ENCODE measurements at places on chromosomes 1 and 21.

- DNase-seq, result no peak
These were observed 103.7 kb upstream of the PRMT6 start for GRCh38 chr1:106952776-106953175.

- DNase-seq, result no peak
These were observed 224.3 kb upstream of the FGGY start for GRCh38 chr1:59072583-59072947.

DNA sequence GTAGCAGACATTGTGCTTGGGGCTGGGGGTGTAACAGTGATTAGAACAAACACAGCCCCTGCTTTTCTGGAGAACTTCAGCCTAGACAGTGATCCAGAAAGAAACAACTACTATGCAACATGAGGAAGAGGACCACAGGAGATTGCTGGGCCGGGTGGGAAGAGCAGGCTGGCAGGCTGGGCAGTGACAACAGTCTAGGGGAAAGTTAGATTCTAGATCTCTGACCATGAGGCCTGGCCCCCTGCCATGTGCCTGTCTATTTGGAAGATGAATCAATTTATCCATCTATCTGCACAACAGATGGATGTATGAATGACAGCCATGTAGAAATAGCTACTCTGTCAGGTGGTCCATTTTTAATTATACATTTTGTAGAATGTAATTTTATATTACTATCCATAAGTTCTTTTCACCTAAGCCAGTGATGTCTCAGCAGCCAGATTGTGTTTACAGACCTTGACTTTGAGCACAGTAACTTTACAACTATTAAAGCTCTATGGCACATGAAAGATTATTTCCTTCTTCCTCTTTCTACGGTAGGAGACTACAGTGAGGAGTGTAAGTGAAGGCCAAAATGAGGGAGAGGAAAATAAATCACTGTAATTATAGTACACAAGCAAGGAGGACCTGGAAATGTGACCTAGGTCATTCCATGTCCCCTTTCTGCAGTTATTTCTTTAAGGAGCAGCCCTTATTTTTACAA is 15.5 kb downstream of the CLIC6 start:
- DNase-seq, result no peak

DNA sequence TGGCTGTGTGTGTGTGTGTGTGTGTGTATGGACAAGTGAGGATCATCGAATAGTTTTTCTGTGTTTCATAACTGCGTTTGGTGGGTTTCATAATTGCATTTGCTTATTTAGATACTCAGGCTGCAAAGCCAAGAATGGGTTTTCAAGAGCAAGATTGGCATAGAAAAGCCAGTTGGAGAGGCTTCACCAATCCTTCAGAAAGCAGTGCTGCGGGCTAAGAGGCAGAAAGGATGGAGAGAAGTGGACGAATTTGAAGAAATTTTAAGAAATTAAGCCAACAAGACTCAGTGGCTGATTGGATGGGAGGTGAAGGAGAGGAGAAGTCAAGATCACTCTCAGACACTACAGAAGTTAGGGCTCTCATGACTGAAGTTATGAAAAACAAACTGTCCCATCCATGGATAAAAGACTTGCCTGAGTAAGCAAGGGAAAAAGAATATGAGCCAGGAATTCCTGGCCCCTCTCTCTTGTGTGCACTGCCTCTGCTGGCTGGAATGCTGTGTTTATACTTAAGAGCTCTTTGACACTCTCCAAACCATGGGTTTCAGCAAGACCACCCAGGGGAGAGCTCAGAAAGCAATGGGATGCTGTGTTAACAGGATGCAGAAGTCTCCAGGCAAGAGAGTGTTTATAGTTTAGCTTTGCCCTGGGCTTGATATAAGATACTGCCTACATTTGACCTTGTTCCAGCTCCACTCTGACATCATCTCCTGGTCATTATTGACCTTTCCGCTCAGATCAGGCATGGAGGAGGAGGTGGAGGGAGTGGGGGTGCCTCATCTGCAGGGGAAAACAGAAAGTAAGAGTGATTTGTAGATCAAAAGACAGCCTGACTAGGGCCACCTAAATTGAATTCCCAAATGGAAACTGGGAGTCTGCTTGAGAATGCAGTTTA is 232.0 kb upstream of the PLXNA2 start:
- DNase-seq, result no peak

- peak; percentile 45 for DNase-seq
These were observed 8.6 kb upstream of the SPSB1 start for GRCh38 chr1:9284061-9284460.

GRCh38 chr1:55735106-55735505 is 519.9 kb upstream of the USP24 start:
- no peak for DNase-seq

DNA sequence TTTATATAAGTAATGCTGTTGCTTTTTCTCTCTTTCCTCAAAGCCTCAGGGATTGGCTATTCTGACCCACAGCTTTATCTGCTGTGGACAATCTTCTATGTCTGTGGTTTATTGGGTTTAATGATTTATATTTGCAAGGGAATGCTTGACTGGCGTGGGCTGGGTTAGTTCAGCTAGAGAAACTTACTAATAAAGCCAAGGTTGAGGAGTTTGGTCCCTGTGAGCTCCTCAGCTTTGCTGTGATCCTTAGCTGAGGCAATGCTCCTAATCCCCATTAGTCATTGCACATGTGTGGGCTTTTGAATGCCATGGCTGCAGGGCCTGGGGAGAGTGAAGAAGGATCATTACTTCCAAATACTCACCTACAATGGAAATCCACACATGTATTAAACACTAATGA is 179.3 kb downstream of the ZNF326 start:
- no peak for DNase-seq

DNA sequence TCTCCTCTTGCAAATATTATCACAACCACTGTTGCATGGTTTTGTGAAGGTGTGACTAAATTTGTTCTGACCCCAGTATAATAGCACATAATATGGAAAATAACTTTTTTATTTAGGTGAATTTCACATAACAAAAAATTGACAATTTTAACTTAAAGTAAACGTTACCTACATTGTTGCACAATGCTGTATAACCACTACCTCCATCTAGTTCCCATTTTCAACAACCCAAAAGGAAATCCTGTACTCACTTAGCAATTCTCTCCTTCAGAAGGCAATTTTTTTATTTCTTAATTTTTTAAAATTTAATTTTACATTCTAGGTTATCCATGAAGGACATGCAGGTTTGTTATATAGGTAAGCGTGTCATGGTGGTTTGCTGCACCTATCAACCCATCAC is 95.2 kb downstream of the KCNJ6 start:
- no peak for DNase-seq

- DNase-seq, result no peak
These were observed 9.2 kb downstream of the ADPRS start for GRCh38 chr1:36097693-36098585.

DNA sequence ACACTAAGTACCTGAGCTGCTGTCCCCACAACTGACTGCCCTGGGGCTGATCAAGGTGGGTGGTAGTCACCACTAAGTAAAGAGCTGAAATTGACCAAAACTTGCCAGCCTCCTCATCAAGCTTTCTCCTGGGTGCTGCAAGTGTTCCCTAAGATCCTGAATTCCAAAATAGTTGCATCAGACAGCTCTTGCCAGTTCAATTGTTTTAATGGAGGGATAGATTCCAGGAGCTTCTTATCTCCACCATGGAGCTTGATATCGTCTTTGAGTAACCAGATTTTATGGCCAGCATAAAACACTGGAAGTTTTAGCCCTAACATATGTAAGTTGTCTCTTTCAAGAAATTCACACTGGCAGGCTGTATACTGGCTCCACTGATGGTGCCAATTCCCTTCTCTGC is 90.3 kb downstream of the NID1 start:
- DNase-seq, result no peak

DNA sequence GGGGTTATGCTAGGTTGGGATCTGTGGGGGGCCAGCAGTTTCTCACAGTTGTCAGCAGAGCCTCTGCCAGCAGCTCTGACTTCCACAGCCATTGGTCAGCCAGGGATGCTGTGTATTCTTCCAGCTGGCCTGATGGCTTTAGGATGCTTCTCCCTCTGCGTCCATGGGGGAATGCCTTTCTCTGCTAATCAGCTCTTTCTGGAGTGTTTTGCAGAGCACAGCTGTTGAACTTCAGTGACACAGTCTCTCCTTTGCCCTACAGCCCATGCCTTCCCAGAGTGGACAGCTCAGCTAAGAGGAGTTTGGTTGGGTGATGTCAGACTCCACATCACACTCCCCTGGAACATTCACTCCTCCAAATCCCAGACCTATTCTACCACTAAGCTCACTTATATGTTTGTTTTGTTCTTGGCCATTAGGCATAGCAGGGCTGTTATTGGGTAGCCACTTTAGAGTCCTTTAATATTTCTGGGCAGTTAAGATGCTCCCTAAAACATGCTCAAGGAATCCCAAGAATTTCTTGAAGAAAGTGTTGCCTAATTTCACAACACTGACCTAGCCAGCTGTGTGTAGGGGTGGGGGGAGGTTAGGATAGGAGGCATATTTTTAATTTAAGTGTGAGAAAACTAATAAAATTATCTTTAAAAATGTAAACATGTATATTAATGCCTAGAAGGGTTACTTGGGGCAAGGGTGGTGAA is 75.3 kb upstream of the KIAA0040 start:
- no peak for DNase-seq

DNA sequence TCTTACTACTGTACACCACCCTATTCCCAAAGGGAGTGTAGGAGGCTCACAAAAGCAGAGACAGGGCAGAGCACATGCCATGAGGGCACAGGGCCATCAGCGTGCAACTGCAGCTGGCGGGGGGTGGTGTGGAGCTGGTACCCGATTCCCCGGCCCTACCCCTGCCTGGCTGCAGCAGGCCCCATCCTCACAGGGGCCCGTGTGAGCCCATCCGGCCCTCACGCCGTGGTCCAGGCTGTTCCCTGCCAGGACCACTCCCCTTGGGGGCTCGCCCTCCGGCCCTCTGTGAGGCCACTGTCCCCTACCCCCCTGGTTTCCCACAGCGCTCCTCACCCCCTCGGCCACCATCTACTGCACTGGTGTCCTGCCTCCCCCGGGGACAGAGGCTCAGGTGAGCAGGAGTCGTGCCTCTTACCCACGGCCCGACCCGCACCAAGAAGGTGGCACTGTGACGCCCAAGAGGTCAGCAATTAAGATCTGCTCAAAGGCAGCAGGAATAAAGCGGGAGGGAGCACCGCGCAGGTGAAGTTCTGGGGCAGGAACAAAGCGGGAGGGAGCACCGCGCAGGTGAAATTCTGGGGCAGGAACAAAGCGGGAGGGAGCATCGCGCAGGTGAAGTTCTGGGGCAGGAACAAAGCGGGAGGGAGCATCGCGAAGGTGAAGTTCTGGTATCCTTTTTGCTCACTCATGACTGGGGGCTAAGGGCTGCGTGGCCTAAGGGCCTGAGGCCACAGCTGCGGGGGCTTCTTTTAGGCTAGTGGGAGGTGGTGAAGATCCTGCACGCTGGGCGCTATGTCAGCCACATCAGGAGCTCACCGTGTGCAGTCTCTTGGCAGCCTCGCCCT is 3.9 kb downstream of the POFUT2 start:
- no peak for DNase-seq

DNA sequence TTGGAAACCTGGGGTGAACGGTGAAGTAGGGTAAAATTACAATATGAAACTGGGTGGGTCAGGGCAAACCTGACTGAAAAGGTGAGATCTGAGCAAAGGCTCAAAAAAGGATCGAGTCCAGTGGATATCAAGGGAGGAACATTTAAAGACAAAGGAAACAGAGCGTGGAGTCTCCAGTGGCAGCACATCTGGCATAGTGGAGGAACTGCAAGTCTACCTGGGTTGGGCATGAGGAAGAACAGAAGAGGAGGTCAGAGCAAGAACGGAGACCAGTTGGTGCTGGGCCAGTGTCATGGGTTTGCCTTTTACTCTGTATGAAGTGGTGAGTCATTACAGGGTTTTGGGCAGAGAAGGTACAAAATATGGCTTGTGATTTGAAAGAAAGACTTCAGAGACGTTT is 163.7 kb downstream of the NTPCR start:
- no peak for DNase-seq

GRCh38 chr1:186715887-186716809 is 35.9 kb upstream of the PTGS2 start:
- DNase-seq, result no peak

DNA sequence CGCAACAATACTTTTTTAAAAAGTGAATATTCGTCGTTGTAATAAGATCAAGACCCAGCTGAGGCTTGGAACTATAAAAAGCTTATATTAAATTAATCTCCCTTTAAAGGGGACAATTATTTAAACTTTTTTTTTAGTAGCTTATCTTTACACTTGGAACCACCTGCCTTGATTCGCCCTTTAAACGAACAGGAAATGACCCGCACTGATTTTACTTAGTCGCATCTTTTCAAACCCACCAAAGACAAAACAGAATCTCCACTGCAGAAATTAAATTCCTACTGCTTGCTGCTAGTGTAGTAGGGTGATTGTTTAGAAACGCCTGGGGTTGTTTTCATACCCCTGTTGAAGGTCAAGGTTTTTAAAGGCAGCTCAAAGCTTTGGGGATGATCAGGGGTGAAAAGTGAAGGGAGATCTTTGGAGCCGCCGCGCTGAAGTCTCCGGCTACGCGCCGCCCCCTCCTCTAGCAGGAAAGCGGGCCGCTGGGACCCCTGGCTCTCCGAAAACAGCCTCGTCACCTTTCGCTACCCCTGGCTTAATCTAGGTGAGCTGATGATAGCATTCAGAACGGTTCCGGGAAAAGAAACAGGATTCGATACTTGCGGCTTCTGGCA is 163.4 kb downstream of the RUNX1 start:
- no peak for DNase-seq

GRCh38 chr21:33268393-33268736 is 2.2 kb downstream of the IL10RB start:
- DNase-seq, result no peak

- DNase-seq, result no peak
These were observed 22.7 kb downstream of the MAB21L3 start for GRCh38 chr1:116133696-116134475.

GRCh38 chr1:187067160-187067559 is 238.4 kb downstream of the PLA2G4A start:
- DNase-seq, result no peak

GRCh38 chr1:224533517-224533916 is 82.6 kb upstream of the CNIH3 start:
- DNase-seq, result no peak
